Mesenchymal stem cell (in vitro differentiated cells and primary cell): ENCODE measurements at places on chromosomes 3 and 15.

- no peaks in the 10 kb centered on the region for H3K27me3 ChIP-seq
- H3K4me3 ChIP-seq: no peak overlapping the region
Measured at GRCh38 chr3:6172871-6173642, 687.9 kb upstream of the GRM7 start.

DNA sequence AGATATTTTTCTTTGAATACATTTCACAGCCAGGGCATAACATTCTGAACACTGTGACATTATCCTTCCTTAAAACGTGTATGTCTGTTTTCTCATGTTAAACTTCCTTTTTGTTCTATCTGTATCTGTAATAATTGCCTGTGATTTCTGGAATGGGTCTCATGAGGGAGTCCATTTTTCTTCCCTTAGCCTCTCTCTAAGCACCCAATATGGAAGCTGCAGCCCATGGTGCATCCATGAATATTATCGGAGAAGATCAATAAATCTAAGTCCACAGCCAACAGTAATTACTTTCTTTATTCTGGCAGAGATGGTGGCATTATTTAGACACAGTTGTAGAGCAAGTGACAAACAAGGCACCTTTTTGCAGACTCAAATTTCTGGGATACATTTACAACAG lies 671.1 kb downstream of the TUSC7 start:
- no peak for DNase-seq
- no peaks in the 10 kb centered on the region for H3K36me3 ChIP-seq
- no peaks in the 10 kb centered on the region for H3K27me3 ChIP-seq
- H3K4me3 ChIP-seq: no peak overlapping the region
- H3K4me1 ChIP-seq: no peaks in the 10 kb centered on the region

- DNase-seq: peak; percentile 72
- no peaks in the 10 kb centered on the region for H3K36me3 ChIP-seq
- peaks cover 27% of the 10 kb centered on the region for H3K27me3 ChIP-seq
Measured at GRCh38 chr3:44198284-44199269, 43.1 kb upstream of the TOPAZ1 start.

DNA sequence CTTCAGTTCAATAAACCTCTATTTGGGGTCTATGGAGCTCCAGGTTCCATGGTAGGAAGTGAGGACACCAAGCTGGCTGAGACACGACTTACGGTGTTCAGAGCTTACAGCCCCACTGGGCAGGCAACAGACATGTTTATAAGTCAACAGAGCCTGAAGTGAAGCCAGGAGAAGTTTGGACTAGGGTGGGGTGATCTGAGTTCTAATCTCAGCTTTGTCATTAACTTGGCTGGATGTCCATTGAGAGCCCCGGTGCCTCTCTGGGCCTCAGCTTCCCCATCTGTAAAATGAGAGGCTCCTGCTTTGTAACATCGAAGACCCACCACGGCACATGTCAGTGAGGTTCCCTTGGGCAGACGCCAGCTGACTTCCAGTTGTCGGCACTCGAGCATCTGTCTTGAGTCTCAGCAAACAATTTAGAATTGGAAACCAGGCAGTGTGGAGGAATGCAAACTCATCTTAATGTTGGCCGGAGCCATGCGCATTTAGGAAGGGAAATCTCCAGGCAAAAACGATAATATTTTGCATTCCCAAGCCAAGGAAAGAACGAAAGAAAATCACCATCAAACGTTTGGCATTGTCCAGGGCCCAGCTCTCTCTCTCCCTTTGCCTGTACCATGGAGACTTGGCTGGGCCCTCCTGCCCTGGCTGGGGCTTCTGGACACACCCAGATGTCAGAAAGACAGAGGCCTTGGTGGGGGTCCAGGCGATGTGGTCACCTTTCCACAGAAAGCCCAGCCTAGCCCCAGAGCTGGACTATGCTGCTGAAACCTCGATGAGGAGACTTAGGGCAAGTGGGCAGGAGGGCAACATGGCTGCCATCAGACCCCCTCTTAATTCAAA lies 18.4 kb downstream of the ITGA11 start:
- DNase-seq: no peak
- H3K4me1 ChIP-seq: peaks cover 16% of the 10 kb centered on the region
- peaks cover 4% of the 10 kb centered on the region for H3K27me3 ChIP-seq
- no peak overlapping the region for H3K27ac ChIP-seq

DNA sequence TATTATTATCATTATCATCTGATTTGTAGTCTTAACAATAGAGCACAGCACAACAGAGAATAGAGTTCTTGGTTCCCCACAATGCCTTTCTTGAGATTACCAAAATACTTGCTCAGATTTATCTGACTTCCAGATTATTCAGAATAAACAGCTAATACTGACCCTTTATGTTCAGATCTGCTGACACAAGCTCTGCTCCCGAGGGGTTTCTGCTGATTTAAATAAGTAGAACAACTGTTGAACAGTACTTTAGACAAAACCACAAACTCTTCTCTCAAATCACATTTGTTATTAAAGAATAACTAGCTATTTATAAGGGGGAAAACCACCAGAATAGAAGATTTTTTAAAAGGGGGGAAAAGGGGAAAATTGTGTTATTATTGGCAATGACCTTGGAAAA lies 380.2 kb upstream of the ATP11B start:
- DNase-seq: no peak
- H3K4me3 ChIP-seq: no peak overlapping the region
- H3K27ac ChIP-seq: no peak overlapping the region
- H3K36me3 ChIP-seq: no peaks in the 10 kb centered on the region
- no peaks in the 10 kb centered on the region for H3K27me3 ChIP-seq
- H3K4me1 ChIP-seq: no peaks in the 10 kb centered on the region

DNA sequence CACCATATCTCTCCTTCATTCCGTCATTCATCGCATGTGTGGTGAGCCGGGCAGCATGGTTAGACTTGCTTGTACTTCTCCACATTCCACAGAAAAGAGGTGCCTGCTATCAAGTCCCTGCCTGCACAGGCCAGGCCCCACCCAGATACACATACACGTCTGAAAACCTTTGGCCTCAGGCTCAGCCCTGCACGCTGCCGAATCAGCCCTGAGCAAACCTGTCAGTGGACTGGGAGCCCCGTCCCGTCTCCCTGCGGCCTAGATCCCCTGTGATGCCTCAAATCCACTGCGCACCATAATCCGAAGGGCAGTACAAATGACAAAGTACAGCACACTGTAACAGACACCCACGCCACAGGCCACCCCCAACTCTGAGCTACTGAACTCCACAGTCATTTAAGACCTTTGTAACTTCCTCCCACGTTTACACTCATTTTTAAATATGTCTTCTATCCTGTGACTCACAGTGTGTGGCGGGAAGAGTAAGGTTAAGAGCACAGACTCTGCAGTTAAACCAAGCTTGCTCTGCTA lies 67.1 kb downstream of the MB21D2 start:
- H3K4me1 ChIP-seq: peaks cover 12% of the 10 kb centered on the region
- H3K36me3 ChIP-seq: no peaks in the 10 kb centered on the region
- peak; percentile 86 for DNase-seq

DNA sequence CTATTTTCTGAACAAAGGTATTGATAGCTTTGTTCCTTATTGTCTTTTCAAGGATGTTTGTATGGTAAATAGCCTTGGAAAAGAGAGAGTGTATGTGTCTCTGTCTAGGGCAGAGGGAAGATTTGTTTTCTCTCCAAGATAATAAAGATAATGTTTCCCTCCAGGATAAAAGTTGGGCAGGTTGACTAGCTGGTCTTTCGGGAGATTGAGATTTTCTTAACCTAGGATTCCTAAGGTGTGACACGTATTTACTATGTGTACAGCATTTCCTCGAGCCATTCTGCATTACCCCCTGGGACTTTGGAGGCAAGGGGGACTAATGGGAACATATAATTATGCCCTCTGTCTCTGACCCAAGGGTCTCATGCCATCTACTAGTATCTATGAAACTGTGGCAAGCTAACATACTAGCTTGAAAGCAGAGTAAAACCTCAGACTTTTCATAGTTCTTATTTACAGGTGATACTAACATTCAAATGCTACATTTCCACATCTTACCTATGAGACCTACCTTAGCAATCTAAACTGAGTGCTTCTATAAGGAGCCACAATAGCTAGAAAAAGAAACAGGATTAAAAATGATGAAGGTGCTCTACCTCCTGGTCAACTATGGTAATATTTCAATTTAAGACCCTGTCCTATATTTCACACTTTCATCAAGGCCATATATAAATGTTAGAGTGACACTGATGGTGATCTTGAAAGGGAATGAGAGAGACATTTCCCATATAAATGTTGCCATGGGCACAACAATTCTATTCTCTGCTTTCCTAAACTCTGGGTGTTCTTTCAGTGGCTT lies 252.9 kb upstream of the CBLB start:
- H3K4me3 ChIP-seq: no peak overlapping the region
- H3K4me1 ChIP-seq: no peaks in the 10 kb centered on the region
- no peak overlapping the region for H3K27ac ChIP-seq
- no peaks in the 10 kb centered on the region for H3K27me3 ChIP-seq
- no peak for DNase-seq
